ENCODE measurements at places on chromosomes 2 and 18. TPM values are rescaled to one million over a fixed set of nuclear protein-coding genes. Genes with fewer than 3 reads are reported as not detected.

The ATOH8 gene
- total RNA-seq = 68.5 TPM

The CYP1B1 gene
- total RNA-seq = 115 TPM

The HOXD3 gene
- total RNA-seq = 13.4 TPM

The AGAP1 gene
- total RNA-seq = 16.8 TPM

DNA sequence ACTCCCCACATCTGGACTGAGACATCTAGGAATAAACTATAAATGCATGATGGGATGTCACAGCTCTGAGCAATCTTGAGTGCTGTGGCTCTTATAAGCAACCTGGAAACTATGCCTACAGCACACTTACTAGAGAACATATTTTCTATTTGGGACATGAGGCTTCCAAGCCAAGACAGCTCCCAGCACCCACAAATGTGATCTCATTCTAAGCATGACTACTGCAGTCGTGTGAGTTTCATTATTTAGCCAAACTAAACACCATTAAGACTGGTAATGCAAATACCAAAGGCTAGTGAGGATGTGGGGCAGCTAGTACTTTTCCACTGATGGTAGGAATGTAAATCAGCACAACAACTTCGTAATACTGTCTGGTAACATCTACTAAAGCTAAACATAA, 72.5 kb downstream of the RTTN start:
- DNase-seq = no peak

The UPP2 gene
- not detected for total RNA-seq

- DNase-seq = no peak
Observed at GRCh38 chr2:188845692-188846091, 128.5 kb upstream of the COL3A1 start.

The ABCG5 gene
- not detected for total RNA-seq

The LYPD6B gene
- total RNA-seq = not detected

The SPTBN1 gene
- 322 TPM for total RNA-seq

GRCh38 chr2:171237751-171238505, 77.2 kb upstream of the TLK1 start:
- DNase-seq = no peak

The CNNM3 gene
- total RNA-seq = 11.1 TPM

GRCh38 chr2:201406077-201406662, 45.1 kb downstream of the TRAK2 start:
- no peak for DNase-seq

GRCh38 chr18:50621366-50621765, 61.5 kb downstream of the MAPK4 start:
- DNase-seq = no peak

DNA sequence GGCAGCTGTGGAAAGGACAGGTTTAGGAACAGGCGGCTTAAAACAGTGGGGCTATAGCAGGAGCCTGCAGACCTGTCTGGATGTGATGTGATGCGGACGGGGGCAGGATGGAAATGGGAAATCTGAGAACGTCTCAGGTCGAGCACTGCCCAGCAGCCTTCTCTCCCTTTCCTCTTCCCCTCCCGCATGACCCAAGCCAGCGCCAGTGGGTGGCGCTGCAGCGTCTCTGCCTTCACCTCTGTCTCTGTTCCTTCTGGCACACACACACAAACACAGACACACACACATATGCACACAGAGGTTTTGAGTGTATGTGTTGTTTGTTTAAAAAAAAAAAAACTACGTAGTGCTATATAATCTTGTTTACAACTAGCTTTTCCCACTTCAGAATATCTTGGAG, 82.0 kb upstream of the SLC66A3 start:
- no peak for DNase-seq
